ENCODE measurements at places on chromosomes 1 and 21.

DNA sequence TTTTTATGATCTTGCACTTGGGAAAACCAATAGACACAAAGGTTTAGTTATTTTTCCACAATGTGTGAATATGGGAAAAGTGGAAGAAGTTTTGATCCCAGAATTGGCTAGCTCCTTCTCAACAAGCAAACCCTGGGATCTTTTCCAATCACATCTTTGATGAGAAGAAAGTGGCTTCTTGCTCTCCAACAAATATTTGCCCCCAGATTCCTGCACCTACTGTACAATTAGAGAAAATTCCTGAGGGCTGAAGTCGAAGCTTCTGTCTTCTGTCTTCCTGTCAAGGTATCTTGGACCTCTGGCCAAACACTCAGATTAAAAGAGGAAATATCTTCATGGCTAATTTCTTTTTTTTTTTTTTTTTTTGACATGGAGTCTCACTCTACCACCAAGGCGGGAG, 113.1 kb upstream of the SLC45A1 start:
- no peak for DNase-seq

DNA sequence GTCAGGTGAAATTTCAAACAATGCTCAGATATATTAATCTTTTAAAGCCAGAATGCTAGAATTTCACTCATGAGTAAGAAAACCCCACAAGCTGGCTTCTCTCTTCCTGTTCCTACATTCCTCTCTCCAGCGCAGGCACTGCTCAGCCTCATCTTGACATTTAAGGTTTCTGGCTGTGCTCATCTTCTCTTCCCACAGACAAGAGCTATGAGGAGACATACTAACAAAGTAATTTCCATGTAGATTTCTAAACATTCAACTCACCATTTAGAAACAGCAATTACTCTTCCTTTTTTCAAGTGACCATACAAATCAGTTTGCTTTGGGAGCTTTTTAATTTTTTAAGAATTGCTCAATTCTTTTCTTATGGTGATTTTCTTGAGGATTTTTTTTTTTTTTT, 7.8 kb upstream of the LRRC8D start:
- no peak for DNase-seq

GRCh38 chr1:158398818-158399514, at the start of gene OR10T2:
Gene OR10T2 (minus strand): TSS chr1:158399466. CDS start chr1:158399466, 0 bp downstream.
- no peak for DNase-seq

DNA sequence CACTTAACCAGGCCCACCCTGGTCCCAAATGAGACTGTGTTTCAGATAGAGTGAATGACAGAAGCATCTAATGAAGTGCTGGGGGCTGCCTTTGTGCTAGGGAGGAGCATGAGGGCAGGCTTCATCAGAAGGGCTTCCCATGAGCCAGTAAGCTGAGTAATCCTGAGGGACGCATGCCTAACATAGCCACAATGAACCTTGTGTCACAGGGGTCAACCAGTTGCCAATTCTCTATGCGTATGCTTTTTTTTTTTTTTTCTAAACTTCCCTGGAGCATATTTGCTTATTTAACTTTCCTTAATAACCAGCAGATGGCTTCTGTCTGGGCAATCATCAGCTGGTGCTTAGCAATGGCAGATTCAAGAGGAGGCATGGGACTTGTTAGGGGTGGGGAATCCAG, 25.5 kb upstream of the CYP2J2 start:
- DNase-seq, result no peak

GRCh38 chr1:6012529-6013318, 20.5 kb upstream of the NPHP4 start:
- no peak for DNase-seq

DNA sequence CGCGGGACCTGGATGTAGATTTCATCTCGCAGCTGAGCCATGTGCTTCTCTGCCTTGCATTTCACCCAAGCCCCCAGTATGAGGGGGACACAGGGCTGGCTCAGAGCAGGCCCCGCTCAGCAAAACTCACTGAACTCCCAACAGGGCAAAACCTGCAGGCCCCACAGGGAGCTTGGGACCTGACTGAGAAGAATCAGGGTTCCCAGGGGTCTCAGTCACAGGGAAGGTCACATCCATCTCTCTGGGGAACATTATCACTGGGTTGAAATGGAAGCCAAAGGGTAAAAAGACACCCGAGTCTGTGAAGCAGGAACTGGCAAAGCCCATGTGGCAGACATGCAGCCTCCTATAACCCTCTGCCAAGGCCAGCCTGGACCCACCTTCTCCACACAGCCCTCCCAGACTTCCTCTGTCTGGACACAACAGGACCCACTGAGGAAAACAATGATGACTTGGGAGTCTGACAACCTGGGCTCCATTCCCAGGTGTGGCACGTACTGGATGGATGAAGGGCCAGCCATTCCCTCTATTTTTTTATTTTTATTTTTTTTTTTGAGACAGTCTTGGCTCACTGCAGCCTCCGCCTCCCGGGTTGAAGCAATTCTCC, 11.7 kb downstream of the HSPG2 start:
- no peak for DNase-seq

- no peak for DNase-seq
Measured at GRCh38 chr1:41010345-41010744, 11.2 kb downstream of the SLFNL1 start.

DNA sequence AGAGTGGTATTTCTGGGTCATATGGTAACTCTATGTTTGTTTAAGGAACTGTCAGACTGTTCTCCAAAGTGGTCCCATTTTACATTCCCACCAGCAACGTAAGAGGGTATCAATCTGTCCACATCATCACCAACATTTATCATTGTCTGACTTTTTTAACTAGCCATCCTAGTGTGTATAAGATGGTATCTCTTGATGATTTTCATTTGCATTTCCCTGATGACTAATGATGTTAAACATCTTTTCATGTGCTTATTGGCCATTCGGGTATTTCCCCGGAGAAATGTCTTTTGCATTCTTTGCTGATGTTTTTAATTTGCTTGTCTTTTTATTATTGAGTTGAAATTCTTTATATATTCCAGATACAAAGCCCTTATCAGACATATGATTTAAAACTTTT, 370.1 kb upstream of the NR5A2 start:
- no peak for DNase-seq

DNA sequence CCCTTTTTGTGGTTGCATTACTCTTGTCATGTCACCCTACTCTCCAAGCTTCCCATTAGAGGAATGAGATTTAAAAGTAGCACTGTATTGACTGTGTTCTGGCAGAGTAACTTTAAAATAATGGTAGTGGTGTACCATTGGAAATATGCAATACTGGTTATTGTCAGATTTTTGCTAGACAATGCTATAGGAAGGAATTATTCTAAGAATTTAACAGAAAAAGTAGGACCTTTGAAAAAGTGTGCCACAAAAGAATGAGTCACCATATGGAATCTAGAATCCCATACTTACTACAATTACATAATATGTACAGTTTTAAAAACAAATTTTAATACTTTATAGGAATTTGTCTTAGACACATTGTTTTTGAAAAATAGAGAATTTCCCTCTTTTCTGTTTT, 13.8 kb downstream of the MIER1 start:
- no peak for DNase-seq

- peak; percentile 43 for DNase-seq
Measured at GRCh38 chr1:55127827-55128343, 87.3 kb downstream of the USP24 start.

Data from CD4-positive, alpha-beta T cell treated with Interleukin-15 for 4 hours (primary cell).